Smooth muscle cell of trachea (primary cell): ENCODE measurements at places on chromosomes 3 and 15. TPM values are rescaled to one million over a fixed set of nuclear protein-coding genes. Genes with fewer than 3 reads are reported as not detected.

Gene CRABP1
- total RNA-seq, result not detected in 2 replicates

Gene CYP1A2
- not detected in 2 replicates for total RNA-seq

Gene LYSMD2
- 3.6 and 6.6 TPM in 2 replicates for total RNA-seq

Gene HHATL
- total RNA-seq, result not detected in 2 replicates

Gene PRR23C
- total RNA-seq, result not detected in 2 replicates

Gene IGSF10
- 0.99 and 1.3 TPM in 2 replicates for total RNA-seq

Gene LEKR1
- 0.50 and 5.1 TPM in 2 replicates for total RNA-seq

Gene APBA2
- 2.5 and 12.2 TPM in 2 replicates for total RNA-seq
